ENCODE measurements at places on chromosomes 12 and 14.

- peak; percentile 37 for DNase-seq
Measured at GRCh38 chr12:113416091-113416754, 6.0 kb upstream of the SDSL start.

GRCh38 chr12:93621986-93622385 is 49.5 kb downstream of the SOCS2 start:
- no peak for DNase-seq

DNA sequence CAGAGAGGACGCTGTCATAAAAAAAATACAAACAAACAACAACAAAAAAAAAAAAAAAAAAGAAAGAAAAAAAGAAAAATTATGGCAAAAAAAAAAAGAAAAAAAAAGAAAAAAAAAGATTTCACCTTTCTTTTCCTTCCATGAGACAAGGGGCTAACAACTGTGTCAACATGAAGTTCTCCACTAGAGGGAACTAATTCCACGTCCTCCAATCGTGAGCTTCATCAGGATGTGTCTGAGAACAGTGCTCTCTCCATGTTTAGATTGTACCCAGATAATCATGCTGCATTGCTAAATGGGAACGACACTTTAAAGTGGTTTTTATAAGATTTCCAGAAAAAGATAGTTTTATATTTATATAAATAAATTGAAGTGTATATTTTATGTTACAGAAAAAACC is 96.2 kb upstream of the PTPRB start:
- peak; percentile 30 for DNase-seq

DNA sequence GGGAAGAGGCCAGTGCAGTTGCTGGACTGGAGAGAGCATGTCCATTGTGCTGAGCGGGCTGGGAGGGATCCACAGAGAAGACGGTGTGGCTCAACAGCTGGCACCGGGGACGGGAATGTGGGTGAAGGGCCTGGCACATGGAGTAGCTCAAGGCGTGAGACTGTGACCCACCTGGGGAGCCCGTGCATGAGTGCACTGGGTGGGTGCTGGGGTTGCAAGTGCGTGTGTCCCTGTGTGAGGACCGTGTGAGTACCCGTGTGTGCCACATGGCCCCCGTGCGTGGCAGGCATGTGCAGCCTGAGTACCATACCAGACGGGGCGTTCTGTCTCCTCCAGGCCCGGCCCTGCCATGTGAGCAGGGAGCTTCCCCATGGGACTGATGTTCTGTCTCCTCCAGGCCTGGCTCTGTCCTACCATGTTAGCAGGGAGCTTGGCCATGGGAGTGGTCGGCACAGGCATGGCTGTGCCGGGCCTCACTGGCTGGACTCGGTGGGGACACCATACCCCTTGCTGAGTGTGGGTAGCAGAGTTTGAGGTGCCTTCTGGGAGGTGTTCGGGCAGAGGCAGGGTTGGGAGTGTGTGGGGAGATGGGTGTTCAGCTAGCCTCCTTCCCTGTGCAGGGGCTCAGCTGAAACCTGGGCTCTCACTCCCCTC is 234.4 kb downstream of the TMEM121 start:
- DNase-seq: no peak

DNA sequence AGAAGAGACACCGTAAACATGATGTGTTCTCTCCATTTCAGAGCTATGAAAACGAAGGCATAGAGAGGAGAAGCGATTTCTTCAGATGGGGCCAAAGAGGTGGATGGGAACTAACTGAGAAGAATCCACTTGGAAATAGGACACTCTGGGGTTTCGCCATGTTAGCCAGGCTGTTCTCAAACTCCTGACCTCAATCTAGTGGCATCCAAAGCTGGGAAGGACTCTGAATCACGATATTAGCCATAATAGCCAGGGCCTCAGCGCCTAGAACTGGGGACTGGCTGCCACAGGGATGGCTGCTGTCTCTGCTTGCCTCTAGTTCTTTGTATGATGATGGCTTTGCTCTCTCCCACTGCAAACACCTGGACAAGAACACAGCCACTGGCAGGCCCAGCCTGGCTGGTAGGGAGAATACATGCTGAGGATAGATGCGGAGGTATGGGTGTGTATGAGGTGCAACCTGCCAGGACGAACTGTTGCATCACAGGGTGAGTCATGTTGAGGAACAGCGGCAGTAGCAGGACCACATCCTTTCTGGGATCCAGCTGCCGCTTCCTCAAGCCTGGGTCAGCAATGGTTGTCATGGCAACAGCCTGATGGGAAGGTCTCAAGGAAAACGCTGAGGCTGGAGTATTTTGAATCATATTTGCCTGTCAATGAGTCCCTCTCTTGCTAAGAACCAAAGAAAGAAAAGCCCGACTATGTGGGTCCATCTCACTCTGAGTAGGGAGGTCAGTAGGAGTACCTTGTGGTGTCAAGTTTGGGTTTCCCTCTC is 31.1 kb downstream of the CCDC177 start:
- DNase-seq: peak; percentile 73
